ENCODE measurements at places on chromosomes 2 and 18. TPM values are rescaled to one million over a fixed set of nuclear protein-coding genes. Genes with fewer than 3 reads are reported as not detected.

DNA sequence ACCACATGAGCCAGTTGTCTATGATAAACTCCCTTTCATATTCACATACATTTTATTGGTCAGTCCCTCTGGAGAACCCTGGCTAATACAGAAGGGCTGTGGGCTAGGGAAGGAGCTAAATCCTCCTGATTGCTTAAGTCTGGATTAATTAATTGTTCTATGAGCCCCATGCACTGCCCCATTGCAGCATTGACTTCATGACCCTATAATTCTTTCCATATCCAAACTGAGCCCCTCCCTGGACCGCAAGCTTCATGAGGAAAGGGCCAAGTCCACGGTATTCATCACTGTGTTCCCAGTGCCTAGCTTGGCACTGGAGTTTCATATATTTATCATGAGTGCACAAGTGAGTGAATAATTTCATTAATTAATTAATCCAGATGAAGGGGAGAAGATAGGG is 124.0 kb downstream of the MBD2 start:
- no peaks in the 10 kb centered on the region for H3K27me3 ChIP-seq
- no peak for DNase-seq
- no peak overlapping the region for H3K4me3 ChIP-seq
- no peak overlapping the region for H3K27ac ChIP-seq

DNA sequence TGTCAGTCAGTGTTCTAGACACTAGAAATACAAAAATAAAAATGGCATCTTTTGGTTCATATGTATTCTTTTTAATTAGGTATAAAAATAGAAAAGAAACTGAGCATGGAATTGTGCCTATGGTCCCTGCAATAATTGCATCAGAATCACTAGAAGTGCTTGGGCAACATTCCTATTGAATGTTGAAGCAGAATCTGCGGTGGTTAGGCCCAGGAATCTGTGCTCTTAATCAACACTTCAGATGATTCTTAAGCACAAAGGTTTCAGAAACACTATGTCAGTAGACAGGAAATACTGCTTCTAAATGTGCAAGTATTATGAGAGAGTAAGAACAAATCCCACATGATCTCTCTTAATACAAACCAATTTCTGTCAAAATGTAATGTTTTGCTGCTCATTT is 20.3 kb upstream of the RBBP8 start:
- peaks cover 12% of the 10 kb centered on the region for H3K36me3 ChIP-seq
- no peaks in the 10 kb centered on the region for H3K27me3 ChIP-seq
- H3K27ac ChIP-seq, result no peak overlapping the region
- H3K4me3 ChIP-seq, result no peak overlapping the region

DNA sequence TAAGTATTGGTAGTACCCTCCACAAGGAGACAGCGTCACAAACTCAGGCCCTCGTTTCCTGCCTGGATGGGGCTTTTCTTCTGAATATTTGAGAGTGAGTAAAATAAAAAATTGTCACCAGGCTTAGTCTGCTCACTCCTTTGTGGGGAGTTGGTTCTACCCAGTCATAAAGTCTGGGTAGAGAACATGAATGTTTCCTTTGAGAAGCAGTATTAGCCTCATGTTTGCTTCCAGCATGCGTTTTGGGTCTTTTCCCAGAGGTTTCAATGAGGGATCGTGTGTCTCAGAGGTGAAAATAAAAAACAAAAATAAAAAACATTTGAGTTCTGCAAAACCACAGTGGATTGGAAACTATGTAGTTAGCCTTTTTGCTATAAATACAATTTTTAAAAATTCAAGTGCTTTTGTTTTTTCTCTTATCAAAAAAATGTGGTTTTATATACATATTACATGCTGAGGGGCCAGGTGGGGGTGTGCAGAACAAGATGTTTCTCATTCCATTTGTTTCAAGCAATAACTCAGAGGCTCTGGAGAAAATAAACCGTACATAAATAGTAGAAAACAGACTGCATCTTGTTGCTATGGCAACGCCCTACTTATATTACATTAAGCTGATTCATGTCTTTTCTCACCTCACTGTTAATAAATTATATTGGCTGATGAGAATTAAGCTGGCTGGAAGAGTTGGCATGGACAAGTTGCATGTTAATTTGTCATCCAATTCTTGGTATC is 225.4 kb upstream of the FBXO11 start:
- H3K27me3 ChIP-seq, result no peaks in the 10 kb centered on the region
- H3K27ac ChIP-seq, result no peak overlapping the region
- no peak overlapping the region for H3K4me3 ChIP-seq
- DNase-seq, result no peak

CFAP210 gene
- 0.33 TPM for total RNA-seq

- H3K4me1 ChIP-seq, result peaks cover 4% of the 10 kb centered on the region
- H3K4me3 ChIP-seq, result no peak overlapping the region
- DNase-seq, result no peak
- H3K36me3 ChIP-seq, result no peaks in the 10 kb centered on the region
- H3K27me3 ChIP-seq, result no peaks in the 10 kb centered on the region
Measured at GRCh38 chr2:173943738-173944137, 21.4 kb downstream of the SP3 start.

SIGLEC15 gene
- total RNA-seq, result 0.13 TPM

DNA sequence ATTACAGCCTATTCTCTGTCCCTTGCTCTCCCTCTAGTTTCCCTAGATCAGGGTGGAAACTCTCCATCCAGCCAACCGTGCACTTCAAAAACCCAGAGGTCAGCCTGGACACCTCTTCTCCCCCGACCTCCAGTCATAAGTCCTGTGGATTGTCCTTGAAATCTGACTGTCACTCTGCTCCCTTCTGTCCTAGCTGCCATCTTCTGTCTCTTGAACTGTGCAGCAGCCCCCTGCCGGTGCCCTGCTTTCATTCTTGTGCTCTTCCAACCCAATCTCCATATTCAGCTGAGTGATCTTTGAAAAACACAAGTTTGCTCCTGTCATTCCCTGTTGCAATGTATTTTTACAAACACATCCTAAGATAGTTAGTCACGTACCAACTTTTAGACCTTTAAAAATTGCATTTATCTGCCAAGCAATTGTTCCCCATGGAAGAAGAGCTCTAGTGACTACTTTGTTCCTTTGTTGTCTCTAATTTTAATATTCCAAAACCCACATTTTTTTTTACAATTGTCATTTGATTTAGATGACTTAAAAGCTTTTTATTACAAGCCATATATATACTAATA is 254.3 kb downstream of the CAMKMT start:
- peaks cover 2% of the 10 kb centered on the region for H3K36me3 ChIP-seq
- no peak overlapping the region for H3K27ac ChIP-seq
- no peak overlapping the region for H3K4me3 ChIP-seq
- no peak for DNase-seq
- H3K4me1 ChIP-seq, result peaks cover 4% of the 10 kb centered on the region

ITGB6 gene
- total RNA-seq, result not detected

VWC2L gene
- total RNA-seq, result not detected

- H3K4me1 ChIP-seq, result no peaks in the 10 kb centered on the region
- H3K27ac ChIP-seq, result no peak overlapping the region
- no peak for DNase-seq
Measured at GRCh38 chr2:120511947-120512710, 166.2 kb downstream of the INHBB start.

DNA sequence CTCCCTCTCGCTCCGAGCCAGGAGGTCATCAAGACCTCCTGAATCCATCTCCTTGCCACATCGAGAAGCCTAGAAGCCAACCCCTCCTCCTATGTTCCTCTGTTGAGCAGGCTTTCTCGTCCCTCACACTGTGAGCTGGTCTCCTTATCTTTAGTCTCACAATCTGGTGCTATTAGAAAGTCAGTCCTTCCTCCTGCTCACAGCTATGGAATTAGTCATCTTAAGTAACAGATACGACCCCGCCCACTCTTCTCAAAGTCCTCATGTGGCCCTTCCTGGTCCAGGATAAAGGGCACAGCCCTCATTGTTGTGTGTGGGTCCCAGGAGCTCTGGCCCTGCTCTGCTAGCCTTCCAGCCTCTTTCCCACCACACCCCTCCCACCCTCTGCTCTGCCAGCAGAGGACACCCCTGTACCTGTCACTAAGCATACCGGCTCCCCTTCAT is 41.4 kb upstream of the TRIB2 start:
- DNase-seq, result no peak

GRCh38 chr2:70078384-70078783 is 8.9 kb upstream of the PCBP1 start:
- no peaks in the 10 kb centered on the region for H3K27me3 ChIP-seq
- H3K4me3 ChIP-seq, result no peak overlapping the region
- DNase-seq, result no peak
- no peak overlapping the region for H3K27ac ChIP-seq
- peaks cover 74% of the 10 kb centered on the region for H3K36me3 ChIP-seq
- H3K4me1 ChIP-seq, result no peaks in the 10 kb centered on the region

GRCh38 chr2:30305235-30305634 is 73.9 kb downstream of the LBH start:
- H3K4me1 ChIP-seq, result peaks cover 15% of the 10 kb centered on the region
- H3K4me3 ChIP-seq, result no peak overlapping the region
- H3K27ac ChIP-seq, result no peak overlapping the region
- H3K36me3 ChIP-seq, result no peaks in the 10 kb centered on the region

DNA sequence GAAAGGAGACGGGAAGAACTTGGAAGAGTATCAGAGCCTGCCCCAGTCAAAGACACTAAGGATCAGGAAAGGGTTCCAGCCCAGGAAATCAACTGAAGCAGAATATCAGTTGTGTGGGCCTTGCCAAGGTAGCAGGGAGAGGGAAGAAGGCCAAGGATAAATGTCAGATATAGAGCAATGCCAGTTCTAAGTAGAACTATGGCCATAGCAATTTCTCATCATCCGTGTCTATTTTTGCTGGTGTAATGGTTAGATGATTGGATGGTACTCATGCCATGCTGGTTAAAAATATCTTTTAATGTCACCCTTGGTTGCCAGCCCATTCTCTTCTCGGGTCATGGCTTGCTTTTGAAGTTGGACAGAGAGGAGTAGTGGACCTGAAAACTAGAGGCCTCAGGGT is 41.9 kb downstream of the MAIP1 start:
- no peaks in the 10 kb centered on the region for H3K4me1 ChIP-seq
- H3K27ac ChIP-seq, result no peak overlapping the region
- DNase-seq, result no peak
- H3K36me3 ChIP-seq, result no peaks in the 10 kb centered on the region
- H3K27me3 ChIP-seq, result no peaks in the 10 kb centered on the region

- H3K36me3 ChIP-seq, result no peaks in the 10 kb centered on the region
- H3K27me3 ChIP-seq, result no peaks in the 10 kb centered on the region
- H3K4me1 ChIP-seq, result no peaks in the 10 kb centered on the region
Measured at GRCh38 chr2:28639836-28640235, 111.8 kb upstream of the PPP1CB start.

APCDD1 gene
- 1.8 TPM for total RNA-seq

- no peaks in the 10 kb centered on the region for H3K36me3 ChIP-seq
- H3K27me3 ChIP-seq, result no peaks in the 10 kb centered on the region
- no peak for DNase-seq
- H3K27ac ChIP-seq, result no peak overlapping the region
- H3K4me1 ChIP-seq, result no peaks in the 10 kb centered on the region
Measured at GRCh38 chr18:28786926-28787325, 610.0 kb upstream of the CDH2 start.

DNA sequence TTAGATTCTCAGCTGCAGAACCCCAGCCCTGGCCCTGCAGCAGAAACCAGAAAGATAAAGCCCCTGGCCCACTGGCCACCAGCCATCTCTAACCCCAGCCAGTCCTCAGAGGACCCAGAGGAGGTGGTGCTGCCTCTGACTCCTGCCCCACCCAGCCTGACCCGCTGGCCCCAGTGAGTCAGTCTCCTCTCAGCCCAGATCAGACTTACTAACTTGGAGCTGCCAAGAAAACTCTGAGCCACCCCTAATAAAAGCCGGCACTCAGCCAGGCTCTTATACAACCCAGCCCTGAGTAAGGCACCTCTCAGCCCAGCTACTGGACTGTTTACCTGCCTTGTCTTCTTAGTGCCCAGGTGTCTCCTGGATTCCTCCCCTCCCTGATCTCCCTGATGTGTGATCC is 2.0 kb downstream of the SLC14A2 start:
- no peaks in the 10 kb centered on the region for H3K36me3 ChIP-seq
- no peak for DNase-seq
- H3K27me3 ChIP-seq, result no peaks in the 10 kb centered on the region
- H3K4me3 ChIP-seq, result no peak overlapping the region

ABCG8 gene
- total RNA-seq, result not detected
